ENCODE measurements at places on chromosomes 12 and 14. TPM values are rescaled to one million over a fixed set of nuclear protein-coding genes. Genes with fewer than 3 reads are reported as not detected.

DNA sequence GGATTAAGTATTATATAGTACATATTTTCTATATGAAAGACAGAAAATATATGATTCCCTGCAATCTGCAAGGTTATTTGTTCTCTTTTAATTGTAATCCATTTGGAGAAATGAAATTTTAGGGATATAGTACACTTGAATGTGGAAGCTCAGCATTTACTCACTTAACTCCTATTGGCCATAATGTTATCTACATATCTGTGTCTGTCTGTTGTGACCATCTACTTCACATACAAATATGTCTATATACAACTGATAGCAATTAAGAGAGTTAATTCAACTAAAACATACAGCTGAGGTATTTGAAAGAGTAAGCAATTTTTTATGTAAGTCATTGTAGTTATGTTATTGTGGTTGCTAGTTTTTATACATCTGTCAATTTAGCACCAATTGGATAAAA lies 12.9 kb downstream of the FOXG1 start:
- DNase-seq: no peak

GRCh38 chr14:51484485-51484884 lies 167.2 kb upstream of the FRMD6 start:
- DNase-seq: no peak

TRIAP1 gene
- 39.8 TPM for total RNA-seq

DNA sequence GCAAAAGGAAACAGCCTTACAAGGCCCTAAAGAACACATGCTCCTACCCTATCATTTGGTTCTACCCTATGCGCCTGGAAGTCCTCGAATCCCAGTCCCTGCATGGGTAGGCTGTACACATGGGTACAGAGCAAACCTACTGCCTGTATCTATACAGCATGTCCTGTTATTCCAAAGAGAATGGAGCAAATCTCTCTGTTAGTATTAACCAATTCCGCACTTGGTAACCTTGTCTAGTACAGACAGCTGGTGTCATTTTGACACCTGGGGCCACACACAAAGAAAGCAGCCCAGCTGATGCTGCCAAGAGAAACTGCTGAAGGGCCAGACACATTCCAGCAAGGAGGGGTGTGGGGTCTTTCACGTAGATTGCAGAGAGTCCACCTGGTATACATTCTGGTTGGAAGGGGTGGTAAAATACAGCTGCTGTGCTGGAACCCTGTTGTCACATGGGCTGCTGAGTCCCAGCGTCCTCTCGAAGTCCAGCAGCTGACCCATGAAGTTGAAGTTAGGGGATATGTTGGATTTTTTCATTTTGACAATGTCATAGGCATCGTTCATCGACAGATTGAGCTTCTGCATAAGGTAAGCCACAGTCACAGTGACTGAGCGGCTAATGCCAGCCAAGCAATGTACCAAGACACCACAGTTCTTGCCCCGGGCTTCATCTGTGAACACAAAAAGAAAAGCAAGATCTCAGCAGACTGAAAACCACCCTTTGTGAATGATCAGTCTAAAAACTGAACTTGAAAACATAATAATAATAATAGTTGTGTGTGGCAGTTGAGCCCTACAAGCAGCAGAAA lies 3.2 kb downstream of the DUSP6 start:
- no peak for DNase-seq

DAO gene
- total RNA-seq: 0.41 TPM

GRCh38 chr12:119319638-119320037 lies 14.9 kb upstream of the CCDC60 start:
- DNase-seq: no peak

DNA sequence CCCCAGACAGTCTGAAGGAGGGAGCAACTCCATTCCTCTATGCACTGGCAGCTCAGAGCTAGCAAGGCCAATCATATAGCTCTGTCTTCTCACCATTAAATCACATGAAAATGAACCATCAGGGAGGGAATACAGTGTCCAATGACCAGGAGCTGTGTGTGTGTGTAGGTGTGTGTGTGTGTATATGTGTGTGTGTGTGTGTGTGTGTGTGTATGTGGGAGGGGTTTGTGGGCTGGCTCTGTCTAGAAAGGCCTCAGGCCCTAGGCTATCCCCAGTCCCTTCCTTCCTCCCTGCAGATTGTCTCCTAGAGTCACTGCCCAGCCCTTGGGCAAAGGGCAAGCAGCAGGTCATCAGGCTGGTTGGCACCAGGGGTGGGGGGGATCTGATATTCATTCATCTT lies 5.7 kb upstream of the SUSD6 start:
- no peak for DNase-seq

GALNT9 gene
- total RNA-seq: not detected

FOXG1 gene
- 1.8 TPM for total RNA-seq

- DNase-seq: no peak
Observed at GRCh38 chr14:96246539-96246847, 9.5 kb upstream of the BDKRB1 start.

- no peak for DNase-seq
Observed at GRCh38 chr12:99453836-99454538, 193.6 kb upstream of the GARIN6 start.

GRCh38 chr14:60487211-60487610 lies 1.3 kb upstream of the C14orf39 start:
- DNase-seq: no peak

GRCh38 chr14:92946847-92947545 lies 24.0 kb downstream of the CHGA start:
- DNase-seq: no peak

DNA sequence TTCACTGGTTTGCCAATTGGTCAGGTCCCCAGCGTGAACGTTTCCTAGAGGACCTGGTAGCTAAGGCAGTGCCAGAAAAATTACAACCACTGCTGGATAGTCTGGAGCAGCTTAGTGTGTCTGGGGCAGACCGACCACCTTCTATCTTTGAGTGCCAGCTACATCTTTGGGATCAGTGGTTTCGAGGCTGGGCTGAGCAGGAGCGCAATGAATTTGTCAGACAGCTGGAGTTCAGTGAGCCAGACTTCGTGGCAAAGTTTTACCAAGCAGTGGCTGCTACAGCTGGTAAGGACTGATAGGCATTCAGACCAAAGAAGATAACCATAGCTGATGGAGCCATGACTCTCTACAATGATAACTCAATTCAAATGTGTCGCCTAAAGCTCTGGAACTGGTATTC lies 2.5 kb downstream of the C14orf119 start:
- no peak for DNase-seq

DICER1 gene
- total RNA-seq: 69.2 TPM
